ENCODE measurements at places on chromosomes 7 and 10. TPM values are rescaled to one million over a fixed set of nuclear protein-coding genes. Genes with fewer than 3 reads are reported as not detected.

GRCh38 chr7:90957883-90958282 is 306.4 kb upstream of the FZD1 start:
- peaks cover 6% of the 10 kb centered on the region for H3K4me1 ChIP-seq
- DNase-seq: no peak
- no peak overlapping the region for H3K4me3 ChIP-seq
- H3K27ac ChIP-seq: no peak overlapping the region
- no peaks in the 10 kb centered on the region for H3K36me3 ChIP-seq

The GNAT3 gene
- not detected for total RNA-seq

GRCh38 chr10:72765051-72765745 is 73.3 kb downstream of the MCU start:
- H3K36me3 ChIP-seq: no peaks in the 10 kb centered on the region
- no peak overlapping the region for H3K27ac ChIP-seq
- H3K4me3 ChIP-seq: no peak overlapping the region

DNA sequence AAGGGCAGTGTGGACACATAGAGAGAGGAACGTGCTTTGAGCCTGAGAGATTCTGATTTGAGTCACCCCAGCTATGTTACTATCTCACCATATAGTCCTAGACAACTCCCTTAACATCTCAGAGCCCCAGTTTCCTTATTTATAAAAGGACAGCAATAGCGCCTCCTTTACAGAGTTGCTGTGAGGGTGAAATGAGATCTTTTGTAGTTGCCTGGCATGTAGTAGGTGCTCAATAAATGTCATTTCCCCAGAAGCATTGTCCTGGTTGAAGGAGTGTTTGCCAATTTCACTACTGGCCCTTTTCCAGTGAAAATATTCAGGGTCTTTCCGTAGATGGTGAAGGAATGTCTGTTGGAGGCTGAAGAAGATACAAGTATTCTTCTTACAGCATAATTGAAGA is 51.3 kb upstream of the FAM180A start:
- no peaks in the 10 kb centered on the region for H3K27me3 ChIP-seq
- no peak overlapping the region for H3K4me3 ChIP-seq
- H3K36me3 ChIP-seq: no peaks in the 10 kb centered on the region

DNA sequence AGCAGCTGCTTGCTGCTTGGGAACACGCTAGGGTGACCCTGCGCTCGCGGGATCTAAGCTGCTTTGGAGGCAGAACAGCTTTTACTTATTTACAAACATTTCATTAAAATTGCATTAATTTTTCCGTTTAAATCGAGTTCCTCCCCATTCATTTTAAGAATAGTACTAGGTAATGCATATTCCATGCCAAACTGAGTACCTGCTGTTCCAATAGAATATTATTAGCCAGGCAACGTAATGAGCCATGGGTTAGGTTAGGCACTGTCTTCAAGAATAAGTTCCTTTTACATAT is 860 bp downstream of the EXOC6 start:
- no peaks in the 10 kb centered on the region for H3K36me3 ChIP-seq
- no peaks in the 10 kb centered on the region for H3K4me1 ChIP-seq
- H3K27me3 ChIP-seq: no peaks in the 10 kb centered on the region
- H3K4me3 ChIP-seq: peak overlapping the region; percentile 78
- no peak overlapping the region for H3K27ac ChIP-seq

DNA sequence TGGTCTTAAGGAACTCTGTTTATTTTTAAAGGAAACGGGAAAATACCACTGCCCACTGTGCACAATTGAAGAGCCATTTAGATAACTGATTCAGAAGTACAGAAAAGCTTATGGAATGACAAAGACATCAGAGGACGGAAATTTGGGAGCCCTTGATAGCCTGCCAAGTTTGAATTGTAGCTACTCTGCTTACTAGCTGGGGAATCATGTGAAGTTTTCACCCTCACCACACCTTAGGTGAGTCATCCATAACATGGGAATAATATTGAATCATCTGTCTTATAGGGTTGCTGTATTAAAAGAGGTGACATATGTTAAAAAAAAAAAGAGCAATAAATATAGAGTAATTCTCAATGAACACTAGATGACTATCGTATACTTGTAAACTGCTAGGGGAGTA is 1104.2 kb downstream of the GATA3 start:
- H3K36me3 ChIP-seq: no peaks in the 10 kb centered on the region
- DNase-seq: peak; percentile 6
- H3K4me3 ChIP-seq: no peak overlapping the region
- H3K27me3 ChIP-seq: no peaks in the 10 kb centered on the region
- no peak overlapping the region for H3K27ac ChIP-seq

Data from astrocyte (in vitro differentiated cells and primary cell).